ENCODE measurements at places on chromosomes 3 and 15. TPM values are rescaled to one million over a fixed set of nuclear protein-coding genes. Genes with fewer than 3 reads are reported as not detected.

CCDC13 gene
- polyA plus RNA-seq, result not detected

IL17RD gene
- not detected for polyA plus RNA-seq

IL17RE gene
- not detected for polyA plus RNA-seq

LIPH gene
- polyA plus RNA-seq, result not detected

SLC28A1 gene
- polyA plus RNA-seq, result not detected

NEIL1 gene
- 3.1 TPM for polyA plus RNA-seq

LXN gene
- polyA plus RNA-seq, result 18.8 TPM

FRMD4B gene
- 0.59 TPM for polyA plus RNA-seq

CCR2 gene
- not detected for polyA plus RNA-seq

UBA7 gene
- polyA plus RNA-seq, result 31.6 TPM

ETV5 gene
- polyA plus RNA-seq, result not detected

RBP2 gene
- not detected for polyA plus RNA-seq

TMEM40 gene
- not detected for polyA plus RNA-seq

CLDN1 gene
- not detected for polyA plus RNA-seq

CIAO2A gene
- 52.8 TPM for polyA plus RNA-seq

STXBP5L gene
- not detected for polyA plus RNA-seq

GABRG3 gene
- not detected for polyA plus RNA-seq

KPNA1 gene
- 39.8 TPM for polyA plus RNA-seq

DUOXA2 gene
- polyA plus RNA-seq, result not detected

CHRNB4 gene
- not detected for polyA plus RNA-seq

CTDSPL gene
- polyA plus RNA-seq, result 0.15 TPM

PRSS50 gene
- not detected for polyA plus RNA-seq

NPAP1 gene
- polyA plus RNA-seq, result not detected

CGNL1 gene
- not detected for polyA plus RNA-seq

CIB2 gene
- 1.8 TPM for polyA plus RNA-seq

ABI3BP gene
- not detected for polyA plus RNA-seq

SEC22C gene
- polyA plus RNA-seq, result 50.4 TPM

PLA1A gene
- polyA plus RNA-seq, result not detected

RAB5A gene
- 43.8 TPM for polyA plus RNA-seq

SNTN gene
- polyA plus RNA-seq, result not detected

TM4SF1 gene
- polyA plus RNA-seq, result not detected

FGF7 gene
- not detected for polyA plus RNA-seq

PPP4R2 gene
- 35.0 TPM for polyA plus RNA-seq

CFAP44 gene
- 0.29 TPM for polyA plus RNA-seq

TKT gene
- polyA plus RNA-seq, result 63.4 TPM

CHCHD6 gene
- polyA plus RNA-seq, result 15.1 TPM

ARGFX gene
- polyA plus RNA-seq, result not detected

GRM7 gene
- polyA plus RNA-seq, result not detected

ASB14 gene
- polyA plus RNA-seq, result 0.30 TPM

SOX2 gene
- polyA plus RNA-seq, result not detected

TGM5 gene
- polyA plus RNA-seq, result not detected

CCR1 gene
- polyA plus RNA-seq, result 0.08 TPM

SIDT1 gene
- polyA plus RNA-seq, result 19.9 TPM

MAP6D1 gene
- not detected for polyA plus RNA-seq

FRMD5 gene
- 0.31 TPM for polyA plus RNA-seq

SPINK8 gene
- polyA plus RNA-seq, result not detected

GOLGA6A gene
- 0.14 TPM for polyA plus RNA-seq

ACP3 gene
- not detected for polyA plus RNA-seq

All from naive thymus-derived CD4-positive, alpha-beta T cell (primary cell).